ENCODE measurements at places on chromosomes 7 and 10.

DNA sequence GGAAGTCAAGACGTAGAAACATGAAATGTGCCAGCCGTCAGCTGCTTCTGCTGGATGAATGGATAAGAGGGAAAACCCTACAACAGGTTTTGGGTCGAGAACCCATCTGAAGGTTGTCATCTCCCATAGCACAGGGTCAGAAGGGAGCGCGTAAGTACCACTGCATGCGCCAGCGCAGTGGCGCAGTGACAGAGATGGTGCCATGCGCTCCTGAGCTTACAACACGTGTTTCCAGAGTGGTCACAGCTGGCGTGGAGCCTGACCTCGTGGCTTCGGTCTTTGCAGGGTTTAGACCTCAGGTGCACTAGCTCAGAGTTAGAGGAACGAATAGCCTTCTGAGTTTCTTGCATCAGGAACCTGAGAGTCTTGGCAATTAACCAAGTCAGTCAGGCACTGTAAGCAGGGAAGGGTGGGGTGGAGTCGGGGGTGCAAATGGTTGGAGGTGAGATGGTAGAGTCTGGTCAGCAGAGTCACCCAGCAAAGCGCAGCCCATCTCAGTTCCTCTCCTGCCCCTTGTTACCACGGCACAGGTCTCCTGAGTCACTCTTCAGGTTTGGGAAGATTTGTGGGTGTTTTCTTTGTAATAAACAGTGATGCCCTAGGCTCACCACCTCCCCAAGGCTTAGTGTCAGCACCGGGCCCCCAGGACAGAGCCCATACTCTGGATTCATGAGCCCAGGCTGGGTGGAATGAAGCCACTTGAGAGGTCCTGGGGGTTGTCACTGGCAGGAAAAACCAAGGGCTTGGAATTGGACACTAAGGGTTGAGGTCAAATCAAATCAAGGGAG is 84.1 kb upstream of the PPIF start:
- DNase-seq = no peak

DNA sequence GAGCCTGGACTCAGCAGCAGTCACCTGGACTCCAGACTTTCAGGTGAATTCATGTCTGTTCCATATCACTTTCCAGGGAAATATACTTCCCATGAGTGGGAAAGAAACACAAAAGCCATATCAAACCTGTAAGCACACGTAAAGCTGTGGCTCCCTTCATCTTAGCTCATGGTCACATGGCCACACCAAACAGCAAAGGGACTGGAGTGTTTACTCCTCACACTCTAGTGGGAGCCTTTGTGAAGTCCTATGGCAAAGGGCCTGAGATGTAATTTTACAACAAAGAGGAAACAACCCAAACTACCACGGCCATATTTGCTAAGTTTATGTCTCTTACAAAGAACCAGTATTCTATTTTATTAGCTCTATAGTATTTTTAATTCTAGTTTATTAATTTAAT is 16.3 kb downstream of the SFTPA1 start:
- DNase-seq = no peak

GRCh38 chr7:7323352-7323751 is 141.0 kb downstream of the C1GALT1 start:
- no peak for DNase-seq

- DNase-seq = no peak
Measured at GRCh38 chr7:90267263-90267858, 22.4 kb downstream of the CFAP69 start.

DNA sequence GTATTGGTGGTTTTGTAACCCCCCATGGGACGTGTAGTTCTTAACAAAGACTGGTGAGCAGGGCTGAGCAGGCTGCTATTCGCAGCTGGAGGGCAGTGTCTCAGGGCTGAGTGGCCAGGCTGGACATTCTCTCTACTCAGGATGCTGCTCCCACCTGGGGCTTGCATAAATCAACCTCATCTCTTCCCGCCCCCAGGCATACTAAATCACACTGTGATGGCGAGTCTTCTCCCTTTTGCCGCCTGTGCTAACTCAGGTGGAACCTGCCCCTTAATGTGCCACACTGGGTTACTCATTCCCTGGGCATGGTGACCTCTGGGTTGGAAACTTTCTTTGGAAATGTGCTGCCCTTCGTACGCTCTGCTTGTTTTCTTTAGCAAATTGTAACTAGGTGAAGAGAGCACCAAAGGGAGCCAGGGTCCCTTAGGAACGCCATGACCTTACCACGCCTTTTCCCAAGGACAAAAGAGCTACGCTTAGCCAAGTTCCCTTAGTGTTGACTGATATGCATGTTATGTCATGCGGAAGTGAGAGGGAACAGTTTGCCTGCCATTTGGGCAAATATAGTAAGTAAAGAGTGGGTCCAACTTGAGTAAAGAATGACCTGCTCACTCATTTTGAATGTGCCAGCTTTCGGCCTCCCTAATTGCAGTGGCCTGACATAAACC is 40.4 kb upstream of the COBL start:
- DNase-seq = no peak
